Stomach (tissue), 19 donors: ENCODE measurements at places on chromosomes 7 and 10.
A peak's percentile ranks its signal among the peaks of the same experiment; 100 is the strongest.

DNA sequence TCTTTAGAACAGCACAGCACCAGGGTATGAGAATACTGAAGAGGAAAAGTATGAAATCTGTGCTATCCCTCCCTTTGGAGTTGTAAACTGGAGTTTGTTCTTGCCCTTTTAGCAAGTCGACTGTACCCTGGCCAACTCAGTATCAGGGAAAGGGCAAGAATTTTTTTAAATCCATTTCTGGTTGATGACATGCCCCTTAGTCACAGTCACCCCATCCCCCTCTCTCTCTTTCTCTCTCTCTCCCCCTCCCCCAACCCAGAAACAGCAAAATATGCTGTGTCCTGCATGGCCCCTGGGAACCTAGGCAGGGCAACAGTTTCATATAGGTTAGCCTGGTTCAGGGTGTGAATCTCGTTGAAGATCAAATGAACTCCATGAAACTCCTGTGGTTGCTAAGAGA, 177.7 kb upstream of the ADO start:
- H3K4me1 ChIP-seq = no peaks in the 10 kb centered on the region
- no peaks in the 10 kb centered on the region for H3K27me3 ChIP-seq
- no peak overlapping the region for H3K4me3 ChIP-seq
- no peak overlapping the region for H3K27ac ChIP-seq
- no peak for DNase-seq

DNA sequence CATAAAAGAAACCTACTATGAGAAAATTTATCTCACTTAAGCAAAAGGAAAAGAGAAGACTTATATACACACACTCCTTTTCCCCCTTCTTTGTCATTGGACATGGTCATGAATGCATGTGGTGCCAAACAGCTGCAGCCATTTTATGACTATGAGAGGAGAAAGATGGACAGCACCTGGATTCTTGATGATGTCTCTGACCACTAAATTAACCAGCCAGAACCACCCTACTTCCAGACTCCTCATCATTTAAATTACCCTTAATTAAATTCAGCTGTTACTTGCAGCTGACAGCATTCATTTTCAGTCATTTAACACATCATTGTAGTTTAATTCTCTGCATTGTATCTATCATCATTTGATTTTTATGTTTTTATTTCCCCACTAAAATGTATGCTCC, 379.0 kb upstream of the HPS1 start:
- DNase-seq = no peak
- no peaks in the 10 kb centered on the region for H3K27me3 ChIP-seq
- H3K27ac ChIP-seq = no peak overlapping the region
- no peaks in the 10 kb centered on the region for H3K4me1 ChIP-seq
- H3K36me3 ChIP-seq = no peaks in the 10 kb centered on the region
- no peak overlapping the region for H3K4me3 ChIP-seq

DNA sequence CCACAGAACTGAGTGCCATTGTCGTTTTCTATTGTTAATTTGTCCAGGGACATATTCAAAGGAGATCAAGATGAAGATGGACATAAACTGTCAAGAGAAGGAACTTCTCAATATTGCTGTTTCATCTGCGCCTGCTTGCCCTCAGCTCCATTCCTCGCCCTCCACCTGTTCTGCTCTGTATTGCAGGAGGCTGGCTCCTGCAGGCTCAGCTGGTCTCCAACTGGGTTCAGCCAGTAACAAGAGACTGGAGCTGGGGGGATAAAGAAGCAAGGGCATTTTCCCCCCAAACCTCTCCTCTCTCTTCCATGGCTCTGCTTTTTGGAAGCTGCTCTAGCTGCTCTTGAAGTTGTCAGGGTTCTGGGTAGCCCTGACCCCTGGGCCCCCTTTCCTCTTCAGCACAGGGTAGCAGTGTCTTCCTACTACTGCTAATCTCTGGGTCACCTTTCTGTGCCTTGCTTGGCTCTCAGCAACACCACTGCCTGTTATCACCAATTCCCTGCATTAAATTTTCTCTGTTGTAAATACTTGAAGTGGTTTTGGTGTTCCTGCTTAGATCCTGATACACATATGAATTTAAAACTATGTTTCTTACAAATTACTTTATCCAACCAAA, 149.0 kb upstream of the FGFR2 start:
- H3K4me3 ChIP-seq = no peak overlapping the region
- DNase-seq = no peak
- H3K27ac ChIP-seq = no peak overlapping the region
- peaks cover 14% of the 10 kb centered on the region for H3K36me3 ChIP-seq
- H3K4me1 ChIP-seq = no peaks in the 10 kb centered on the region
- no peaks in the 10 kb centered on the region for H3K27me3 ChIP-seq

- H3K27me3 ChIP-seq = peaks cover 95% of the 10 kb centered on the region
- H3K27ac ChIP-seq = no peak within 1 kb of the TSS
- peak within 1 kb of the TSS; percentile 50 for H3K4me3 ChIP-seq
Observed at GRCh38 chr7:27199849-27200760, at the start of gene HOXA13. HOXA13 (minus strand) TSS chr7:27200091; CDS start chr7:27200077, 14 bp downstream.

DNA sequence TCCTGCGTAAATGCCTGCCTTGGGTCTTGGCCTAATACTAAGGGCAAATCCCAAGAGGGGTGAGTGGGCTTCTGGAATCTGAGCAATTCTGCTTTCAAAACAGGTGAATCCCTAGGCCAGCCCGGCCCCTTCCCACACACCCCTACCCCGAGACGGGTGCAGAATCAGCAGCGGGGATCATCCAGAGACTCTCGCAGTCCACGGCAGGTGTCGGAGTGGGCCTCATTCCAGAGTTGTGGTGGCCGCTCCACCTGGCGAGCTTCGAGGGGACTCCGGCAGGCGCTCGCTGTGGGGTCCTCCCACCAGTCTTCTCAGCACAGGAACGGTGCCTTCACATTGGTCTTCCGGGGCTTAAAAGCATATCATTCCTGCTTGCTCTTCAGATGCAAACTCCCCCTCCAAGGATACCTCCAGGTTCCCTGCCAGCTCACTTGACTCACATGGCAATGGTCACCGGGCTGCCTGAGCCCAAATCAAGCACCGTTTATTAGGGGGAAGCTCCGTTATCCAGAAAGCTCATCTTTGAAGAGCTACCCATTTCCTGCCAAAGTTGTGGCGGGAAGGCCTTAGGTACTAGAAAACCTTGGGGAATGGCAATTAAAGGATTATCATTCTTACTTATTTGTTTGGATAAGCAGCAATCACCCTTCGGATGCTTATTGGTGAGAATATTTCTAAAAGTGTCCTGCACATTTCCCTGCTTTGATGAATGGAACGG, 67.6 kb downstream of the PRKAG2 start:
- H3K4me1 ChIP-seq = peaks cover 63% of the 10 kb centered on the region
- H3K36me3 ChIP-seq = no peaks in the 10 kb centered on the region
- peak overlapping the region; percentile 25 for H3K27ac ChIP-seq
- no peak overlapping the region for H3K4me3 ChIP-seq
- no peaks in the 10 kb centered on the region for H3K27me3 ChIP-seq

DNA sequence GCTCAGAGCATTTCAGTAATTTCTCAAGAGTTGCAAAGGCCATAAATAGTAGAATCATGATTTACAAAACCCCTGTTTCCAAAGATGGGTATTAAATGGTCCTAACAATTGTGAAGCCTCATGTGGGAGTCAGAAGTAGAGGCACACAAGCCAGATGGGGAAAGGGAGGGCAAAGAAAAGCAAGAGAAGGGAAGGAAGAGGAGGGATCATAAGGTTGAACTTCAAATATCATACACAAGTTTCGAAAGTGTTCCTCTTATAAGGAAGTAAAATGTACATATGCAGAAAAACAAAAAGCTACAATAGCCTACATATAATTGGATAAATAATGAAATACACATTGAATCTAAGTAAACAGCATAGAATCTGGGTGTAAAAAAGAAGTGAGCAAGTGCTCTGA, 6.0 kb downstream of the LIPN start:
- H3K4me1 ChIP-seq = no peaks in the 10 kb centered on the region
- no peak overlapping the region for H3K4me3 ChIP-seq
- H3K27me3 ChIP-seq = no peaks in the 10 kb centered on the region
- H3K36me3 ChIP-seq = no peaks in the 10 kb centered on the region
- no peak for DNase-seq
